ENCODE measurements at places on chromosomes 7 and 10.

DNA sequence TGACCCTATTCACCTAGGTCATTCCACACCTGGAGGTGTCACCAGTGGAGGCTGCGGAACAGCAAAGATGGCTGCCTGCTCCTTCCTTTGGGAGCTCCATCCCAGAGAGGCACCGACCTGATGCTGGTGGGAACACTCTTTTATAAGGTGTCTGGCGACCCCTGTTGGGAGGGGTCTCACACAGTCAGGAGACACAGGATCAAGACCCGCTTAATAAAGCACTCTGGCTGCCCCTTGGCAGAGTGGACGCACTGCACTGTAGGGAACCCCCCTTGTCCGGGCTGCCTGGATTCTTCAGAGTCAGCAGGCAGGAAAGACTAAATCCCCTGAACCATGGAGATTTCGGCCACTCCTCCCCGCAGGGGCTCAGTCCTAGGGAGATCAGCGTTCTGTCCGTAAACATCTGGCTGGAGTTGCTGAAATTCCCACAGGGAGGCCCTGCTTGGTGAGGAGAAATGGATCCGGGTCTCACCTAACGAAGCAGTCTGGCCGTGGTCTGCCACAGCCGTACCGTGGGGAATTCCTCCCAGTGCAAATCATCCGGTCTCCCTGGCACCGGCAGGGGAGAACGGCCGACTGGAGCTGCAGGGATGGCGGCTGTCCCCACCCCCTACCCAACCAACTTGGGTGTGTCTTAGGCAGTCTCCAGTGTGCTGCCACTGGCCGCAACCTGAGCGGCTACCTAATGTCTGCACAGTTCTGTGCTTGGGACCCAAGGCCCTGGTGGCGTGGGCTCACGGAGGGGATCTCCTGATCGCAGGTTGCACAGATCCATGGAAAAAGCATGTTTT is 66.1 kb downstream of the LSMEM1 start:
- peak; percentile 22 for DNase-seq

DNA sequence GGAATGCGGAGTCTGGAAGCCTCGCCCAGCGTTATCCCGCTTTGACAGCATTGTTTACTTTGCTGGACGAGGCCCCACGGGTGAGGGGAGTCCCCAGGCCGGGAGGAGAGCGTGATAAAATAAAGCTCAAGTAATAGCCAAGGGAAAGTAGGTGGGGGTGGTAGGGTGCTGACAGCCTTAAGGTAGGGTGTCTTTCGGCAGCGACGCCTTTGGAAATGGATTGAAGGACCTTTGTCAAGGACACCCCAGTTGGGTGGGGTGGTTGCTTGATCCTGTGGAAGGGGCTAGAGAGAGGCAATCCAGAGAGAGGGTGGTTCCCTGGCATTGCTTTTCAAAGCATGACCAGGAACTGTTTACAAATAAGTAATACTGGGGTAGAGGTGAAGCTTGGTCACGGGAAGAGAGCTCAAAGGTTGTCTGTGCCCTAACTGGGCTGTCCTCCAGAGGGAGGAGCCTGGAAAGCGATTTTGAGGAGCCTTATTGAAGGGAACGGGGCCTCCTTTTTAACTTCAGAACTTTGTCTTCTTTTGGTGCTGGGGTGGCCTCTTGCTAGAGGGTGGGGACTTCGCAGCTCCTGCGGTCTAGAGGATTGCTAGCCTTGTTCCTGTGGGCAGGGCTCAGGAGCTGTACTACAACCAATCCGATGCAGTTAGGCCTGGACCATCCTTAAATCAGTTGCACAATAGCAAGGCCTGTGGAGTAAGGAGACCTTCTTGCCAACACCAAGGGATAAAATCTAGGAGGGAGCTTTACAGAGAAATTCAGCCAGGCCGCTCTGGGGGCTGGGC is 1.3 kb downstream of the EIF4EBP2 start:
- DNase-seq, result peak; percentile 91

DNA sequence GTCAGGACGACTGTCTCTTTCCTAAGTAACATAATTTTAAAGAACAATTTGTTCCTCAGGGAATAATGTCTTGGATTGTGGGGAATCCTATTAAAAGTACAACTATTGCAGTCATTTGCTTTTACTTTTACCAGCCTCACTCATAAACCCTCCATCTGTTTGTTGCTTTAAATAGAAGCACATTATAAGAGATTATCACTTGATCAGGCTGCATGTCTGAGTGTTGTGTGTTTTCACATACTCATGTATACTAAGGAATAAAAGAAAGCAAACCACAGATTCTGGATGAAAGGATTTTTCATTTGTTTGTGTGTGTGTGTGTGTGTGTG is 1077.8 kb downstream of the KCNMA1 start:
- DNase-seq, result peak; percentile 16

DNA sequence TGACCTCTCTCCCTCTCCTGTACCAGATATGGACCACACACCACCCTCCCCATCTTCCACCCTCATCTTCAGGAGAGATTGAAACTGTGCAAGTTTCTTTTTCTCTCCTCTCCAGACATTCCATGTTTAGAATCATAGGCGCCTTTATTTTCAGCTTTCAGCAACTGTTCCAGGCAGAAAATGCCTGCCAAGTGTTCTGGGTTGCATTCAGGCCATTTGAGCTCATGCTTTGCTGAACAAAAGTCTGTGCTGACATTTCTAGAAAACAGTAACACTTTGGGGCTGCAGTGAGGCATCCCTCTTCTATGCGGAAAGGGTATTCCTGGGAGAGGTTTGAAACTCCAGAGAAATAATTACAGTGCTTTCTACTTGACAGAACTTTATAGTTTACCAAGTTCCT is 361.7 kb downstream of the GPAM start:
- no peak for DNase-seq

GRCh38 chr7:8205537-8205936 is 56.4 kb downstream of the ICA1 start:
- DNase-seq, result no peak

DNA sequence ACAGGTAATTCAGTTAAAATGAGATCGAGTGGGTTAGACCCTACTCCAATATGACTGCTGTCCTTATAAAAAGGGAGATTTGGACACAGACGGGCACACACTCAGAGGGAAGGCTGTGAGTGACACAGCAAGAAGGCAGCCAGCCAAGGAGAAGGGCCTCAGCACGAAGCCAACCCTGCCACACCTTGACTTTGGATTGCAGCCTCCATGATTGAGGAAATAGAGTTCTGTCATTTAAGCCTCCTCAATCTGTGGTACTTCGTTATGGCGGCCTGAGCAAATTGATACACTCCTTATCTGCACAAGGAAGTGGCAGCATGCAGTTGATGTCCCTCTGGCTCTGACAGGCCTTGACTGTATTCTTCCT is 43.8 kb downstream of the SH2D4B start:
- DNase-seq, result no peak

DNA sequence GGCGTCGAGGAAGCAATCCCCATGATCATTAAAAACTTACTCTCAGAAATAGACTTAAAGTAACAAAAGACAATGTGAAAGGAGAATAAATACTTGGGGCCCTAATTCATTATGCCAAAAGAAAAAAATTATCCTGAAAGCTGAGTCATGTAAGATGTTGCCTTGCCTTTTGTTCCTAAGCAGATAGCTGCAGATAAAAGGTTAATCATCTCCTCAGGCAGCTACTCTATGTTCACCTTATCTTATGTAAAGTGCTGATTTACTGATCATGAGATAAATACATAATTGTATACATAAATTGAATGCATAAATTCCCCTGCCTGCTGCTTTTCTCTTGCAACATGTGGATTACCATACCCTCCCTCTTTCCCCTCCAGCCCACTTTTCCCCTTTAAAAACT is 28.1 kb upstream of the CREB3L2 start:
- DNase-seq, result no peak

- no peak for DNase-seq
Measured at GRCh38 chr10:15265558-15265957, 97.1 kb upstream of the NMT2 start.

- no peak for DNase-seq
Measured at GRCh38 chr7:32536016-32536415, 40.7 kb downstream of the AVL9 start.

DNA sequence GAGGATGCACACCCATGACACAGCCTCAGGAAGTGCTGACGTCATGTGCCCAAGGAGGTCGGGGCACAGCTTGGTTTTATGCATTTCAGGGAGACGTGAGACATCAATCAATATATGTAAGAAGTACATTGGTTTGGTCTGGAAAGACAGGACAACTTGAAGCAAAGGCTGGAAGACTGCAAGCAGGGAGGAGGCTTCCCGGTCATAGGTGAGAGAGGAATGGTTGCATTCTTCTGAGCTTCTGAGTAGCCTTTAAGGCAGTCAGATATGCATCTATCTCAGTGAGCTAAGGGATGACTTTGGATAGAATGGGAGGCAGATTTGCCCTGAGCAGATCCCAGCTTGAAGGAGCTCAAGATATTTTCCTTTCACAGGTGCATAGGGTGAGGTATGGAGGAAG is 349.5 kb downstream of the TYW1 start:
- DNase-seq, result no peak

- peak; percentile 66 for DNase-seq
Measured at GRCh38 chr10:10677479-10677878, 340.2 kb upstream of the CELF2 start.

DNA sequence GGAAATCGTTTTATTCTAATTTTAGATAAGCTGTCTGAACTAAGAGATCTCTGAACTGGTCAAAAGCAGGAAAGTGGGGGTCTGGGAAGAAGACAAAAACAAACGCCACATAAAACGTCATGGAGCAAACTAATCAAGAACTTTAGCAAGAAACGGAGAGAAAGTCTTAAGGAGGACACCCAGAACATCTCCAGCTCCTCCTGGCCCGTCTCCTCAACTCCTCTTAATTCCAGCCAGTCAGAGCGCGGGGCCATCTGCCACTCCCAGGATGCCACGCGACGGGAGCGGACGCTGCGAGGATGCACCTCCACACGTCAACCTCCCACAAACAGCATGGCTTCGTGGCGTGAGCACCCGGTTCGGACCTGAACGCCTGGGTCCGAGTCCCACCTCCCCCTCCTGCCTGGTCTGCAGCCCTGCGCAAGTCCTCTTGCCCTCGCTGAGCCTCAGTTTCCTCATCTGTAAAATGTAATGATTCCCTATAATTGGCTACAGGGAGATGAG is 598 bp downstream of the MMS19 start:
- peak; percentile 82 for DNase-seq

GRCh38 chr10:57218382-57218781 is 857.3 kb upstream of the ZWINT start:
- DNase-seq, result no peak

DNA sequence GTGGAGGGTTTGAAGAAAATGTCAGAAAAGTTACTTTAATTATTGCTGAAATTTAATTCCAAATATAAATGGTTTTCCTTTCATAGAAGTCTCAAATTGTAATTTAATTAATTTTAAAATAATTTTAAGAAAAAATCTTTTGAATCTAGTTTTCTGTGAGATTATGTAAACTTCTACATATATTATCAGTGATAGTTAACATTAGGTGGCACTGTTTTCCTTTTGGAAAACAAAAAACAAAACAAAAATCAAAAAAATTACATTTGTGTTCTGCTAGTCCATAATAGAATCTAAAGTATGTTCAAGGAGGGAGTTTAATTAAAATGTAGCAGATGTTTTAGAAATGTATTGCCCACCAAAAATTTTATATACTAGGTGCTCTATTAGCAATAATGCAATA is 1456.7 kb downstream of the REEP3 start:
- DNase-seq, result no peak

DNA sequence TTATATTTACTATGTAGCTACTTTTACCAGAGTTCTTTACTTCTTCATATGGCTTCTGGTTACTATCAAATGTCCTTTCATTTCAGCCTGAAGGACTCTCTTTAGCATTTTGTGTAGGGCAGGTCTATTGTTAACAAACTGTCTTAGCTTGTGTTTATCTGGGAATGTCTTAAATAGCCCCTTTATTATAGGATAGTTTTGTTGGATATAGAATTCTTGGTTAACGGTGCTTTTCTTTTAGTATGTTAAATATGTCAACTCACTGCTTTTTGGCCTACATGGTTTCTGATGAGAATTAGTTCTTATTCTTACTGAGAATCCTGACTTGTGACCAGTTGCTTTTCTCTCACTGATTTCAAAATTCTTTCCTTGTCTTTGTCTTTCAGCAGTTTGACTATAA is 169.0 kb downstream of the ADK start:
- DNase-seq, result no peak

- DNase-seq, result no peak
Measured at GRCh38 chr7:1447551-1448244, 11.6 kb downstream of the MICALL2 start.

GRCh38 chr10:112816033-112816430 is 134.0 kb upstream of the TCF7L2 start:
- no peak for DNase-seq

GRCh38 chr10:100501423-100501822 is 18.2 kb downstream of the SEC31B start:
- DNase-seq, result no peak

GRCh38 chr7:101677797-101678479 is 48.8 kb upstream of the MYL10 start:
- peak; percentile 63 for DNase-seq

- DNase-seq, result no peak
Measured at GRCh38 chr7:106424476-106425016, 139.8 kb upstream of the NAMPT start.

- DNase-seq, result no peak
Measured at GRCh38 chr7:69020536-69020935, 577.7 kb upstream of the AUTS2 start.

GRCh38 chr10:52465202-52465601 is 151.1 kb downstream of the DKK1 start:
- no peak for DNase-seq

DNA sequence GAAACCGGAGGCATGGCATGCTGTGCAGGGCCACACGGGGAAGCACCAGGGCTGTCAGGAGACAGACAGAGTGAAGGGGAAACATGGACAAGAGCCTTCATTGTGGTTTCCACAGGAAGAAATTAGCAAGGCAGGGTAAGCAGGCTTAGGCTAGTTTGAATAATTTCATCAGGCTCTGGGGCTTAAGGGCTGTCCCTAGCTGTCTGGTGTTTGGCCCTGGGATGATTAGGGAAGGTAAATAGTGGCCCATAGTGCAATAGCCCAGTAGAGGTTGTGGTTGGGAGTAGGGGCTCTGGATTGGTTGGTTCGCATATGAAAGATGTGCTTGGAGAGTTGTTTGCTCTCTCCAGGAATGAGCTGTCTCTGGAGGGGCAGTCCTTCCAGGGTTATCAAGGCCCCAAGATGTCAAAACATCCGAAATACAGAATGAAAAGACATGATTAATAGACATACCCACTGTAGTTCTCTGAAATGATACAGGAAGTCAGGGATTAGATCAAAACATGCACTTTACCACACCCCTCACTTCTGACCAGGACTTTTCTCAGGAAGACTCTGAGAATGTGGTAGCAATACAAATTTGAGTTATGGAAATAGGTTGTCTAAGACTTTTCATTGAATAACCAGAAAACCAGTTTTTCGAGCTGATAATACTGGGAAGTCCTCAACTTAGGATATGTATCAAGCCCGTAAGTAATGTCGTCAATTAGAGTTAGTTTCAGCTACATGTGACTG is 224.9 kb upstream of the NFE2L3 start:
- no peak for DNase-seq
